ENCODE measurements at places on chromosomes 3 and 15.

- DNase-seq = no peak
Measured at GRCh38 chr3:117084277-117084676, 374.7 kb downstream of the TUSC7 start.

DNA sequence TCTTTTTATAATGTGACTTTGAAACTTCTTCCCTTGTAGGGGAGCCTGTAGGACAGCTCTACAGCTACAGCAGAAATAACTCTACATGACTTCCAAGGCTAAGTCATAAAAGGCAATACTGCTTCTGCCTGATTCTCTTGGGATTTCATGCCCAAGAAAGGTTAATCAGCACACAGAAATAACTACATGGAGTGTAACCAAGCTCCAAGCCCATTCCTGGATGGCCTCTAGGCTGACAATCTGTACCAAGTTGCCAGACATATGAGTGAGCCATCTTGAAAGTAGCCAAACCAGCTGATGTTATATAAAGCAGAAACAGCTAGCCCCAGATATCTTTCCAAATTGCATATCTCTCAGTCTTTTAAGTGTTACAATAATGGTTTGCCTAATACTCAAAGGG lies 75.8 kb upstream of the OSTN start:
- no peak for DNase-seq

DNA sequence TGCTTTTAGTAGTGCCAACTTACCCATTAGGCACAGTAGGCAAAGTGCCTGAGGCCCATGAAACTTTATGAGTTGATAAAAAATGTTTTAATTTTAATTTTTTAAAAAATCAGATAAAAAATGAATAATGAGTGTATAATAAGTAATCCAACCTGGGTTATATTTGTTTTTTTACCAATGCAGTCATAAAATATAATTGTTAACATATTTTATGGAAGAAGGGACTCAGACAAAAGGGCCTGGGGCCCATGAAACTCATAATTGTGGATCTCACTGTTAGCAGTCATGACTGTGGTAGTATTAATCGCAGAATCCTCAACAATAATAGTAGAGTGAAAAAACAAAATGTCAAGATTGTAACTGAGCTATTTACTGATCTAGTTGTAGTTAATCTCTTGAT lies 16.8 kb upstream of the TNFSF10 start:
- DNase-seq = no peak

GRCh38 chr15:70048198-70048565 lies 49.5 kb downstream of the TLE3 start:
- no peak for DNase-seq

- DNase-seq = no peak
Measured at GRCh38 chr3:71905426-71905825, 120.5 kb upstream of the PROK2 start.
